MCF 10A (cell line): ENCODE measurements at places on chromosomes 13 and 19. TPM values are rescaled to one million over a fixed set of nuclear protein-coding genes. Genes with fewer than 3 reads are reported as not detected.

HSH2D gene
- total RNA-seq = 0.49 TPM in 1 of 2 replicates, not detected in the other

PLPPR2 gene
- 19.5 and 24.2 TPM in 2 replicates for total RNA-seq

CYP2A6 gene
- total RNA-seq = not detected in 2 replicates

PDX1 gene
- total RNA-seq = 0.17 and 0.35 TPM in 2 replicates

RASL11A gene
- 0.71 and 0.98 TPM in 2 replicates for total RNA-seq

CFAP97D2 gene
- total RNA-seq = not detected in 2 replicates

PEAK3 gene
- not detected in 2 replicates for total RNA-seq

TNFSF13B gene
- total RNA-seq = 2.5 and 3.3 TPM in 2 replicates

SHISA7 gene
- not detected in 2 replicates for total RNA-seq

MEX3D gene
- 18.7 and 20.0 TPM in 2 replicates for total RNA-seq

IZUMO4 gene
- 3.1 and 5.3 TPM in 2 replicates for total RNA-seq

NAPSA gene
- 0.49 and 0.51 TPM in 2 replicates for total RNA-seq

CBLC gene
- 9.6 and 14.6 TPM in 2 replicates for total RNA-seq

ZNF536 gene
- total RNA-seq = not detected in 2 replicates

C1QTNF9 gene
- total RNA-seq = not detected in 2 replicates

ZNF471 gene
- not detected in 2 replicates for total RNA-seq

RABAC1 gene
- total RNA-seq = 75.4 and 104 TPM in 2 replicates

DIAPH3 gene
- 21.2 and 34.7 TPM in 2 replicates for total RNA-seq

NLRP11 gene
- not detected in 2 replicates for total RNA-seq

GFY gene
- not detected in 2 replicates for total RNA-seq
